Suppressor macrophage (primary cell): ENCODE measurements at places on chromosomes 7 and 10.

GRCh38 chr10:59085054-59085453 lies 91.4 kb upstream of the PHYHIPL start:
- DNase-seq: no peak

- DNase-seq: peak; percentile 29
Observed at GRCh38 chr10:18312374-18313139, 172.3 kb downstream of the CACNB2 start.

GRCh38 chr10:114334301-114334700 lies 70.0 kb downstream of the AFAP1L2 start:
- DNase-seq: no peak

DNA sequence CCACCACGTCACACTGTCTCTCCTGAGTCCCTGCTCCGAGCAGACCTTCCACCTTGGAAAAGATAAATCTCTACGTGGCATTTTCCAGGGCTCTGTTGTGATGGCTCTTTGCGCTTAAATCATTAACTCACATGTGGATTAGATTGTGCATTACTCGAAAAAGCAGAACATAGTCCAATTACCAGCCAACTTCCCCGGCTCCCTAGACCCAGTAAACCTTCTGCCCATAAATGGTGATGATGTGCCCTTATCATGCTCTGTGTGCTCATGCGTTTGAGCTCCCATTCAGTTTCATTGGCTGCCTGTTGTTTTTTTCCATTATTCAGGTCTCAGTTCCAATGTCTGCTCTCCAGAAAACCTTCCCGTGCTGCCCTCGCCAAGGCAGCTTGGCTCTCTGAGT lies 471.2 kb downstream of the GLRX3 start:
- no peak for DNase-seq

- peak; percentile 93 for DNase-seq
Observed at GRCh38 chr7:1460821-1461645, 1.8 kb upstream of the MICALL2 start.

GRCh38 chr10:126210051-126210651 lies 178.1 kb downstream of the ADAM12 start:
- no peak for DNase-seq

DNA sequence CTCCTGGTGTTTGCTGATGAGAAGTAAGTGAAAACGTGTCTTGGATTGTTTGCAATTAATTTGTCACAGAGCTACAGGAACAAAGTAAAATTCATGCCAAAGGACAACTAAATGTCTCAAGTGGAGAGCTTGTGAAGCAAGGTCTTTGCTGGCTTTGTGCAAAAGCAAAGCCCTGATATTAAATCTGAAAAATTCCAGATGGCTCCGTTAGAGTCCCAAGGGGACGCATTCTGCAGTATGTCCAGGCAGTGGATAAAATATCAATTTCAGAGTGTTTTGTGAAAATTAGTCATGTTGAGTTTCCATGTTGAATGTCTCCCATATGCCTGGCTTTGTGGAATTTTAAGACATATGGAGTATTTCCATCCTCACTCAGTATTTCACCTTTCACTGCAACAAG lies 102.5 kb upstream of the PTN start:
- no peak for DNase-seq

DNA sequence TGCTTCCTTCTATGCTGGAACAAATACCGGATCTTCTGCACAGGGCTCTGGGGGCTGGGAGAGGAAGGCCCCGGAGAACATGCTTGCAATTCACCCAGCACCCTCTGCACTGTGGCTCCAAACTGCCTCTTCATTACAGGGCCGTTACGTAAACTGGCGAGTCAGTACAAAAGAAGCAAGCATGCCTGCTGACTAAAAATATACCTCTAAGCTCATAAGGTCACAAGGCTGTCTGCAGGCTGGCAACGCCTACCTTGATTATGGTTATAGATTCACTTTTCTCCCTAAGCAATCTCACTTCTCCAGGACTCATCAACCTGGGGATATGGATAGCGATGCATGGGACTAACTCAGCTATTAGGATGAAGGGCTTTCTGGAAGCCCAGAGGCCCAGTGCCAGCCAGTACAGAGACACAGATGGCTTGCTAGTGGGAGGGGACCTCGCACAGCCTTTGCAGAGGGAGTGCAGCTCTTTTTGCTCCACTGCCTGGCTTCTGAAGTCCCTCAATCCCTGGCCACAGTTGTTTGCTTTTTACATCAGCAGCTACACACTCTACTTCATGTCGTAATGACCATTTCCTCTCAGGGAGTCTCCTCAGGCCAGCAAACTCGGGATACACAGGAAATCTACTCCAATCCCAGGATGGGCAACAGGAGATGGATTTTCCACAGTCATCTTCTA lies 96.1 kb downstream of the SH3PXD2A start:
- peak; percentile 87 for DNase-seq

DNA sequence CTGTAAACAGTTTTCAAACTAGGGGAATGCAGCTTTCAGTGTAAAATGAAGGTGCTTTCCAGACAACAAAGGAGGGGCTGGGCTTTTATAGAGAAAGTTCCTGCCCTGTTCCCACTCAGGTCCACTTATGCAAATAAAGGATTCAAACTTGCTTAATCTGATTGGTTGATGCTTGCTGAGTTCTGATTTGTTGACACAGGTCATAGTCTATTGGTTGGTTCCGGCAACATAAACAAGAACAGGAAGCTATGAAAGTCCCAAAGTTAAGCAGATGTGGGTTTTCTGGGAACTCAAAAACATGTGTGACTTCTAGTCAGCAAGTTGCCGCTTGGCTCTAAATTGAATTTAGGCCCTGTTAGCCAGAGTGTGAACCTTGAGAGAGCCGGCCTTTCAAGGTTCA lies 194.2 kb upstream of the SVIL start:
- peak; percentile 9 for DNase-seq

DNA sequence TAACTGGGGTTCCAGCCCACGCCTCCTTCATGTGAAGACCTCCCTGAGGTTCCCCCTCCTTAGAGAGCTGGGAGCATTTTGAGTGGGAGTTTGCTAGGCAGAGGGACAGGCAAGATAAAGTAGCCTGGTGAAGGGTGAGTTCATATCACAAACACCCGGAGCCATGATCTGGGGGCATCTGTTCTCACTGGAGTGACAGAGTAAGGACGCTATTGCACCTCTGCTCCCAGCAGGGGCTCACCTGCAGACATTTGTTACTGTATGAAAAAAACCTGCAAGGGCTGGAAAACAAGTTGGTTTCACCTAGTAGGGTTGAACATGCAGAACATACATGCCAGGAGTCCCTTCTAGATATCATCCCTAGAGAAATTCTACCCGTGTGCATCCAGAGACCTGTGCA lies 88.4 kb downstream of the CARD11 start:
- DNase-seq: no peak

- no peak for DNase-seq
Observed at GRCh38 chr10:68271196-68271882, 39.4 kb upstream of the ATOH7 start.

- DNase-seq: no peak
Observed at GRCh38 chr10:504121-504611, 185.3 kb downstream of the DIP2C start.

GRCh38 chr10:36475746-36476145 lies 649.7 kb upstream of the ANKRD30A start:
- DNase-seq: no peak

DNA sequence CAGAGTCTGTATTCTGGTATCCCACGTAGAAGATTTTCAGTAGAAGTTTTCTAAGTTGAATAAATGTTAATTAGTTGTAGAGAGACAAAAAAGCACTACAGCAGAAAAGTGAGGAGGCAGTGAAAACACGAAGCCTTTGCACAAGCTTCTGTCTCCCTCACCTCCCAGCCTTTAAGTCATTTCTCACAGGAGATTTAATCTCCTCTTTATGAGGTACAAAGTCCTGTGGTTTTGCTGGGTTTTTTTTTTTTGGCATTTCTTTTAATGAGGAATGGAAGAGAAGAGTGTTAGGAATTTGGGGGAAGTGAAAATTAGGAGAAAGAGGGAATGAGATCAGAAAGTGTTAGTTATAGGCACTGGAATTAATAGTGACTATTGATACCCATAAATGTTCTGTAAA lies 21.5 kb downstream of the SPAG6 start:
- no peak for DNase-seq

- no peak for DNase-seq
Observed at GRCh38 chr10:48682265-48682664, 2.4 kb upstream of the WDFY4 start.

- DNase-seq: no peak
Observed at GRCh38 chr10:8069108-8069507, 14.6 kb downstream of the GATA3 start.

DNA sequence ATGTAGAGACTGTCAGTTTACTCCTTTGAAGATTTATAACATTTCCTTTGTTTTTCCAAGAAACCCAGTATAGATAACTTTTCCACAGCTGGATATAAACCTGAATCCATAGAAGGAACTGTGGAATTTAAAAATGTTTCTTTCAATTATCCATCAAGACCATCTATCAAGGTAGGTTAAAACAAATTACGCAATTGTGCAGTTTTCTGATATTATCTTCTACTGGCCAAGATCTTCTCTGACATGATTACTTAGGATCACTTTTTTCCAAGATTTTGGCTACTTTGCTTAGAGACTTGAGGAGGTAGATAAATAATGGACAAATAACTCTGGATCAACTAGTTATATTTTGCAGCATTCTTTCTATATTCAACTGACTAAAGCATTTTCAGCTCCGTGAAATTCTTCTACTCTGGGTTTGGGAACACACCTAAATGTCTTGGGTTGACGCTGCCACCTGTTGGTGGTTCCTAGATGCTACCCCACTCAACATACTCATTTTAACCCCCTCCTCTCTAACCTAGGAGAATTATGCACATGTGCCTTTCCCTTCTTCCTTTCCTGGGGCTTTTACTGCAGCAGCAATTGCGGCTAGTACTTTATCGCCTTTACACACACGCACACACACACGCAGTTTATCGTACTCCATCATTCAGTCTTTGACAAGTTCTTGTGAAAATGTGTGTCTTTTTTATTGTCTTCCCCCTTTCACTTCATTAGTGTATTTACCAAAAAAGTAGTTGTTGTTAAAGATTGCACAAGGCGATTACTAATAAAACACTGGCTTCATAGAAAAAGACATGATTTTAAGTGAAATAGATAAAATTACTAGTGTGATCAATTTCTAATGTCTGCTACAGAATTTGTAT lies 32.7 kb downstream of the ABCB5 start:
- peak; percentile 34 for DNase-seq

DNA sequence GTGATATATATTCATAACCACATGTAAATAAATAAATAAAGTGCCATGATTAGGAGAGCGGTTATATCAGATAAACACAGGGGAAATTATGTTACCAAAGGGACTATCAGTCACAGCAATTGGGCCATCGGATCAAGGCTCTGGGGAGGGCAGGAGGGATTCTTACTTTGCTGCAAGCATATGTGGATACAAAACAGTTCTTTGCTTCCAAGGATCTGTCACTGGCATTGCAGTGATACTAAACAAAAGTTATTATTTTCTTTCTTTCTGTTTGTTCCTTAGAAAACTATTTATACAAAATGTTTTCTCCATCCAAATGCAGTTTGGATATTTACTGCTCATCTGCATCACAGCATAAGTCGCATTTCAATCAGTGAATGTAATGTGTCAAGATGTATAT lies 188.4 kb upstream of the MGMT start:
- DNase-seq: no peak

- DNase-seq: peak; percentile 89
Observed at GRCh38 chr10:131874991-131875451, 25.8 kb upstream of the PPP2R2D start.

DNA sequence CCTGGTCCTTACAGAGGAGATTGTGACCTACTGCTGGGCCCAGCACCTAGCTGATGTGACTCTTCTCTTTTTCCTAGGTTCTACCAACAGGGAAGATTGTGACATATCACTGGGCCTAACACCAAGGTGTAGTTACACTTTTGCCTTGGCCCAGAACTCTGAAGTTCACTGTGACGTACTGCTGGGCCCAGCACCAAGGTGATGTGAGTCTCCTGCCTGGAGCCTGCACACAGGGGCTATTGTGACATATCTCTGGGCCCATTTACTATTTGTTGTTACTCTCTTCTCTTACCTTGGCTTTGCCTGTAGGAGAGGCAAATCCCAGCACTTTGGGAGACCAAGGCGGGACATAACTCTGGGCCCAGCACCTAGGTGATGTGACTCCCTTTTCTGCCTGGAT lies 23.1 kb upstream of the ZNF107 start:
- no peak for DNase-seq

GRCh38 chr7:14340393-14341074 lies 351.1 kb upstream of the ETV1 start:
- DNase-seq: no peak

DNA sequence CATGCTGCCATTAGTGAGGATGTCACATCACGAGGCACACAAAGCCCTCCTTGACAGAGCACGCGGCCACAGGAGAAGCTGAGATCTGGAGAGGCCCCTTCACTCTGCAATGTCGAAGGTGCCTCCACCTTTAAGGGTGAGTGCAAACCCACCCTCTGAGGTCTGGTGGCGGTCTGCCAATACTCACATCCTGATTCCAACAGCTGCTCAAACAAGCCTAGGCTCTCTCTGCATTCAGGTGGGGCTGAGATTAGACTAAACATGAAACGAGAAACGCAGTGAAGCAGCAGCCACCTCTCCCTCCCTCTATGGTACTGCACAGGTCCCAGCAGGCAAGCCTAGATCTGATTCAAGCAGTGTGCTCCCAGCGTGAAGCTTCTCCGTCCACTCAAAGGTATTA lies 151.8 kb downstream of the TCERG1L start:
- DNase-seq: no peak

- DNase-seq: peak; percentile 24
Observed at GRCh38 chr7:127588697-127589482, 679 bp downstream of the ARF5 start.

DNA sequence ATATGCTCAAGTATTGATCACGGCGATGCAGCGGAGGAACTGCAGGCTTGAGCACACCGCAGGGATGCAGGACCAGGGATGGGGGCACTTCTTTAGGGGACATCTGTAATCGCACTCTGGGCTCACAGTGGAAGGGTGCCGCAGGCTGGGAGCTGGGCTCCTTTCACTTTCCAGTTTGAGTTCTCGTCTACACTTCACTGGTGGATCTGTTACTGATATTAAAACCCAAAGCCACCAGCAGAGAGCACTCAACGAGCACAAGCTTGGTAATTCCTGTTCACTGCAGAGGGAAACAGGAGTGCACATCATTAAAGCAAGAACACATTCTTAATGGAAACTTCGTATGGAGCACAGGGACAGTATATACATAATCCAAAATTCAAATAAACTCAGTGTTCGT lies 91.3 kb downstream of the PARD3 start:
- no peak for DNase-seq

DNA sequence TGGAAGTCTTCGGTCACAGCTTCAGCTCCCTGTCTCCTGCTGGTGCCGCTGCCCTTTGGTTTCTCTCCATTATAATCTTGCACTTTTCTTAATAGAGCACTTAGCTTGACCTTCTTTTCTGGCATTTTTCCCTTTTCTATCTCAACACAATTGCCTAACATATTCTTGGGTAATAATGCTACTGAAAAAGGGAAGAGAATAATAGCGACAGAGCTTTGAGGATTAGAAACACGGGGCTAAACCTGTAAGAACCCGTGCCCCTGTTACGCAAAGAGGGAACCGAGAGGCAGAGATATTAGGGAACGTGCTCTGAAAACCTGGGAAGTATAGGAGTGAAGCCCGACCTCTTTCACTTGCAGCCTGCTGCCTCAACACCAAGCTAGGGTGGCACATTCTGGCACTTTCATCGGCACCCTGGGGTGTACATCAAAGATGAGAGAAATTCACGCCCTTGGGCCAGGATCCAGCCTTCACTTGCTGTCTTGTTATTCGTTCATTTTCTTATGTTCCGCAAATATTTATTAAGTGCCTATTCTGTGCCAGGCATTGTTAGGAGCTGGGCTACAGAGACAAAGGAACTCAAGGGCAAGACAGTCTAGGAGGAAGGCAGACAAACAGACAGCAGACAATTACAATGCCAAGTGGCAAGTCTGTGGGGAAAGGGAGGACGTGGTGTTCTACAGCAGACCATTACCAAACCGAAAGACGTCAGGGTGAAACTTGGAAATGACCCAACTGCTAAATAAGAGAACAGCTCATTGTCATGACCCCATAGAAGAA lies 33.0 kb upstream of the GALNTL5 start:
- DNase-seq: peak; percentile 97
